ENCODE measurements at places on chromosomes 5 and 9. TPM values are rescaled to one million over a fixed set of nuclear protein-coding genes. Genes with fewer than 3 reads are reported as not detected.

DOCK2 gene
- polyA plus RNA-seq = 38.9 TPM

LCN10 gene
- polyA plus RNA-seq = 6.4 TPM

PCDHGB3 gene
- polyA plus RNA-seq = 0.24 TPM

TEK gene
- polyA plus RNA-seq = 20.4 TPM

NEURL1B gene
- 5.1 TPM for polyA plus RNA-seq

INSL6 gene
- polyA plus RNA-seq = not detected

EDIL3 gene
- 9.4 TPM for polyA plus RNA-seq

OXCT1 gene
- 6.7 TPM for polyA plus RNA-seq

POLR3G gene
- polyA plus RNA-seq = 1.3 TPM

GFPT2 gene
- polyA plus RNA-seq = 14.9 TPM

PCDHGA7 gene
- 0.23 TPM for polyA plus RNA-seq

FOXD4 gene
- 0.53 TPM for polyA plus RNA-seq

NKD2 gene
- polyA plus RNA-seq = 34.3 TPM

SHB gene
- 10.8 TPM for polyA plus RNA-seq

SHOC1 gene
- polyA plus RNA-seq = 0.18 TPM

SH3GL2 gene
- 0.93 TPM for polyA plus RNA-seq

PRUNE2 gene
- 5.1 TPM for polyA plus RNA-seq

All from lung (tissue), 17 donors.